Kidney epithelial cell (primary cell): ENCODE measurements at places on chromosomes 1 and 21. TPM values are rescaled to one million over a fixed set of nuclear protein-coding genes. Genes with fewer than 3 reads are reported as not detected.

PLA2G2D gene
- not detected in 2 replicates for total RNA-seq

FCMR gene
- 0.71 TPM in 1 of 2 replicates, not detected in the other for total RNA-seq

PLA2G2C gene
- not detected in 2 replicates for total RNA-seq

HPCAL4 gene
- total RNA-seq, result 0.27 and 0.84 TPM in 2 replicates

OR2L2 gene
- total RNA-seq, result not detected in 2 replicates

ANGPTL1 gene
- total RNA-seq, result not detected in 2 replicates

NTRK1 gene
- not detected in 2 replicates for total RNA-seq

WNT2B gene
- 1.3 and 1.6 TPM in 2 replicates for total RNA-seq

HAO2 gene
- not detected in 2 replicates for total RNA-seq

MAGI3 gene
- 3.7 and 6.7 TPM in 2 replicates for total RNA-seq

GRCh38 chr1:230268371-230269170 is 157.6 kb downstream of the PGBD5 start:
- peak; percentile 41 for DNase-seq

DNA sequence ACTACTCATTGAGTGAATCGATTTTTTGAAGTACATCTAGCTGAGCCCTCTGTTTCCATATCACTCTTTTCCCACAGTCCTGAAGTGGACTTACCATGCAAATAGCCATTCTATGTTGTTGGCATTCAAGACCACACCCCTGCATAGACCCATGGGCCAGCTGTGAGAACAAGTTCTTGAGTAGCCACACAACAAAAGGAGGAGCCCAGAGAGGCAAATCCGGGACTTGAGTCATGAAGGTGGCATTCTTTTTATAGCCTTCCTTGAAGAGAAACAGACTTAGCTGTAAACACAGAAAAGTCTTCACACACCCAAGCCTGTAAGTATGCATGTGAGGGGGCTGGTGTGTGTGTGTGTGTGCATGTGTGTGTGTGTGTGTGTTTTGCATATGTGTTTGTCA is 13.8 kb upstream of the SPRR5 start:
- DNase-seq, result no peak

GRCh38 chr1:228016653-228017355 is 10.0 kb downstream of the WNT3A start:
- DNase-seq, result no peak

- no peak for DNase-seq
These were observed 61.1 kb downstream of the GADD45A start for GRCh38 chr1:67745875-67746698.

DNA sequence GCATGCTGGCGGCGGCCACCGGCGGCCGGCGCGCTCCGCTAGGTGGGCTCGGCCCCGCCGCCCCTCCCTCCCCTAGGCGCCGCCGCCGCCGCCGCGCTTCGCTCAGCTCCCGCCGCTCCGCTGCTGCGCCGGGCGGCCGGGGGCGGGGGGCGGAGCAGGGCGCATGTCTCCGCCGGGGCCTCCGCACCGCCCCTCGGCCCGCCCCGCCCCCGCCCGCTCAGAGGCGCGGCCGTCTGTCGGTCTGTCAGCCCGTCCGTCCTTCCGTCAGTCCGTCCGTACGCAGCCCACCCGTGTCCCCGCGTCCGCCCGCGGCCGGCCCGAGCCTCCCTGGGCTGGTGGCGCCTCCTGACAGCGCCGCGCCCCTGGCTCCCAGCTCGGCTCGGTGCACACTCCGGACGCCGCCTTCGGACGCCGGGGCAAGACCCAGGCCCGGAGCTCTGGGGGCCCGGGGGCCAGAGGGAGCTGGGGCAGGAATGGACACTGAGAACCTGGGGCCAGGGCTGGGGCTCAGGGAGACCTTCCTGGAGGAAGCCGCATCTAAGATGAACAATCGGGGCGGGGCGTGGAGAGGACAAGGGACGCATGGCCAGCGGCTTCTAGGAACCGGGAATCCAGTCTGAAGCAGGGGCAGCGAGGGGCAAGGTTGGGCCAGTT is at the start of gene GPR153:
Gene GPR153 (minus strand): TSS at position 138 of the 654 bp plus-strand sequence. CDS start 6,193 bp downstream, outside the sequence.
- no peak for DNase-seq

DNA sequence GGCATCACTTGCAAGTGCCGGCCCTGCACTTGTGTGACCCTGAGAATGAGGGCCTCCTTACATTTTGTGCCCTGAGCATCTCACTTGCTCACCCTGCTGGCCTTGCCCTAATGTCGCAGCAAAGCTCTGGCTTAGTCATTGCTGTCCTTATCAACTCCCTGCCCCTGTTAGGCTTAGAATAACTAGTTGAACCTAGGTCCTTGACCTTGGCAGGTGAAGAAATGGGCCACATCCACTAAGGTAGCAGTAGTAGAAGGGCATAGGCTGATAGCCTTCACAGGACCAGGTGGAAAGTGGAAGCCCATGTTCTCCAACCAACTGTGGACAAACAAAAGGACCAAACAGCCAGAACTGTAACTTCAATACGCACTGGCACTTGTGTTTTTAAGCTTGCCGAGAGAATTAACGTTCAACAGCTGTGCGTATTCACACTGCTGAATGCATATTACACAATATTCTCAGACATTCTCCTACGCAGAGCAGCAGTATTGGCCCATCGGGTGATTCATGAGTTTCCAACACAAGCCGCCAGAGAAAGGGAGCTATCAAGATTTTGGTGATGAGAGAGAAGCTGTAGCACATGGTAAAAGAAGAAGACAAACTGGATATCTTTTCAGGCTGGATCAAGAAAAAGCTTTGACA is 27.7 kb upstream of the PTGFRN start:
- no peak for DNase-seq

DNA sequence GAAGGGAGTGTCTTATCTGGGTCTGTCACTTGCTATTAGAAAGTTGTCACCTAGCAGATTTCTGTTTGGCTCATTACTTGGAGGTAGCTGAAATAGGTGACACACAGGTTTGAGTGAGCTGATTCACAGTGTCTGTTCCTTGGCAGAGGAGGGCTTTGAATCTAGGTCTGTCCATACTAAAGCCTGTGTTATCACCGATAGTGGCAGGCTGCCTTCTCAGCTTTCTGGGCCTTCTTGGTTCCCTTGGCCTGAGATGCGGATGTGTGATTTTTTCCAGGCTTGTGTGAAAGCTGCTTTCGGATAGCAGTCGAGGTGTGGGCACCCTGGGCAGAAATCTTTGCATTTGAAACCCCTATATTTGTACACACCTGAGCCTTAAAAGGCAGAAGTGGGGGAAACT is 73.9 kb downstream of the ACTL8 start:
- DNase-seq, result no peak

DNA sequence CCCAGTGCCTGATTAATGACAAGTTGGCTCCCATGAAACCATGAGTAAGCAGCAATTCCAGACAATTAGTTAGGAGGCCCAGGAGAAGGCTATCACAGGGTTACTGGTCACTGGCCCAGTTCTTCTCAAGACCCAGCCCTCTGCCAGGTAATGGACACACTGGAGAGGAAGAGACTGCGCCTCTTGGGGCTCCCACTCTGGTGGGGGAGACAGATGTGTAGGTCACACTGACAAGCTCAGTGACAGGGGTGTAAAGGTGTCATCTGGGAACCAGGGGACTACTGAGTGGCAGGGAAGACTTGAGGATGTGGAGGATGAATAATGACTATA is 4.9 kb downstream of the HPCA start:
- no peak for DNase-seq

DNA sequence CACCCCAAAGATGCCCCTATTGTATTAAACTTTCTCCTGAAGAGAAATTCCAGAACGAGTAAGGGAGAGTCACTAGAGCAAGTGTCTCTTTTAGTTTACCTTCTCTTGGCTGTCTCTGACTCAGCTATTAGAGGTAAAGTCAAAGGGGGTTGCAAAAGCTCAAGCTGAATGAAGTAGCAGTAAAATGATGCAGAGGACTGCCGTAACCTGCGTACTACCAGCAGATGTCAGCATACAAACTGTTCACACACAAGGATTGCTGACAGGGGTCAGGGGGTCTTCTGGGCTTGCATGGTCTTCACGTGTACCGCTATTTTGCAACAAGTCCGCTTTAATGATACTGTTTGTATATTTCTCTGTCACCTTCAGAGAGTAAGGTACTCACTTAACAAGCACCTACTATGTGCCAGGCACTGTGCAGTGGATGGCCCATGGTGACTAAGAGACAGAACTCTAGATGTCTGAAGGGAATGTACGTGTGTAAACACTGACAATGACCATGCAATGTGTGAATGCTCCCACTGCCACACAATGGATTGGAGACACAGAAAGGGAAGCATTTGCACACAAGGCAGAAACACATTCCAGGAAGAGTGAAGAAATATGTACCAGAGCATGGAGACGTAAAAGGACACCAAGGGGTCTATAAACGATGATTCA is 34.9 kb downstream of the CHML start:
- DNase-seq, result no peak

DNA sequence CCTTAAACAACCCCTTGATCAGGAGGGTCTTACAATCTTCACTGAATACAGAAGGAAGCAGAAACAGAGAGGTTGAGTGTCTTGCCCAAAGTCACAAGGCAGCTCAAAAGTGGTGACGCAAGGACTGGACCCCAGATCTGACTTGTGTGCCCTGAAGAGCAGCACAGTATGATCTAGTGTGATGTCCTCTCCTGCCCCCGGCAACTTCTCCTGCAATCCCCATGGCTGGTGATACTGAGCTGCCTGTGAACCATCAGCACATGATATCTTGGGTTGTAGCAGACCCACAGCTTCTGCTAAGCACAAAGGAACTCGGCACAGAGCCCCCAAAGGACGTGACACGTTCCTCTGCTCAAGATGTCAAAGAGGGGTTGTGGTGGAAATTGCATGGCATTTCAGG is 51.2 kb upstream of the EDN2 start:
- no peak for DNase-seq

GRCh38 chr1:209626346-209627026 is 25.7 kb downstream of the LAMB3 start:
- DNase-seq, result no peak

GRCh38 chr1:115829023-115829674 is 11.8 kb downstream of the NHLH2 start:
- peak; percentile 62 for DNase-seq

- no peak for DNase-seq
These were observed 3.2 kb downstream of the CCN1 start for GRCh38 chr1:85583611-85584263.

DNA sequence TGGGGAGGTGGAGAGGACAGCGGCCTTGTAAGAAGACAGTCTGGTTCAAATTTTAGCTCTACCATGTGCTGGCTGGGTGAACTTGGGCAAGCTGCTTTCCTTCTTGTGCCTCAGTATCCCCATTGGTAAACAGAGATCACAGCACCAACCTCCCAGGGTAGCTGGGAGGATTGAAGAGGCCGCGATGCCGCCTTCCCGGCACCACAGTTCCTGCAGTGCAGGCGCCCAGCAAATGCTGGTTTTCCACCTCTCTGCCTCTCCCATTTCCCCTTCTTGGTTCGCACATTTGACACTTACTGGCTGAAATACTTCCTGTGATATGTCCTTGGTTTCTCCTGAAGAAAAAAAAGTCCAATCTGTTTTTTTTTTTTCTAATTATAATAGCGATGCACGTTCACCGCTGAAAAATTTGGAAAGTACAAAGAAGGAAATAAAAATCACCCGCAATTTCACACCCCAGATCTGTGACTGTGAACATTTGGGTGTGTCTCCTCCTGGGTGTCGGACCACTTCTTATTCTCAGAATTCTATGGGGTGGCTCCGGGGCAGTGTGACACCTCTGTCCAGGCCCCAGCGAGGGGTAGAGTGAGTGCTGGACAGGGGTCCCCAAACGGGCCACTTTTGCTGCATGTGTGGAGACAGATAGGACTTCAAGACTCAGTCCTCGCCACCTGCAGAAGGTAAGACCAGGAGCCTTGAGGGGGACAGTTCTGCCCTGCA is 73.1 kb downstream of the RUNX3 start:
- no peak for DNase-seq

DNA sequence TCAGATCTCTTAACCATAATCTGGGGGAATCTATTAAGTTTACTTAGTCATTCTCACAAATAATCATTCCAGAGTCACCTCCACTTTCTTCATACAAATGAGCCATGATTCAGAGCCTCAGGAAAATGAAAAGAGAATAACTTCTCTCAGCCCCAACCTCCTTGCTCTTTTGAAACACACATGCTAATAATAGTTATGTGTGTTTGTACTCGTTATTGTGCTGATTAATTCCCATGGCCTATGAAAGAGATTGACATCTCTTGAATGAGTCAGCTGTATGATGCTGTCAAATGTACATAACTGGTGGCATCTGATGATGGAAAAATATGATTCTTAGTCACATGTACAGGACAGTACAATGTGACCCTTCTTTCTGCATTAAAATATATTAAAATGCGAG is 41.5 kb downstream of the DTL start:
- no peak for DNase-seq

- DNase-seq, result no peak
These were observed 129.9 kb upstream of the ZNF644 start for GRCh38 chr1:91151702-91152101.

- DNase-seq, result no peak
These were observed 17.6 kb downstream of the SEMA6C start for GRCh38 chr1:151128800-151129199.

- DNase-seq, result no peak
These were observed 157.8 kb downstream of the KCNT2 start for GRCh38 chr1:196450143-196451095.

DNA sequence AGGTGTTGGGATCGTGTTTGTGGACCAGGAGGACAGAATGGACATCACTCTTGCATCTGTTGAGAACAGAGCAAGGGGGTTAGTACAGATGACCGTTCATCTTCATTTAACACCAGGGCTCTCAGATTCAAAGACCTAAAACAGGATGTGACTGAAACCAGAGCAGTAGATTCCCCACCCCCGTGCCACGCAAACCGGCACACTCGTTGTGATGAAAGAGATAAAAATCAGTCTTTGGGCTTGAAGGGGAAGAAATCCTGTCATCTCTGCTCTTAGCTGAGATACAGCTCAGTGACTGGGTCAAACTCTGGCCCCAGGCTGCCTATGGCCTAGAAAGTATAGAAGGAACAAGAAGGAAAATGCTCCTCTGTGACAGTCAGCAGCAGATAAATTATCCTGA is 146.2 kb upstream of the KRTAP19-8 start:
- DNase-seq, result no peak

- peak; percentile 37 for DNase-seq
These were observed 36.5 kb upstream of the CD5L start for GRCh38 chr1:157878059-157878458.

GRCh38 chr1:67314696-67315095 is 7.0 kb downstream of the IL12RB2 start:
- no peak for DNase-seq

DNA sequence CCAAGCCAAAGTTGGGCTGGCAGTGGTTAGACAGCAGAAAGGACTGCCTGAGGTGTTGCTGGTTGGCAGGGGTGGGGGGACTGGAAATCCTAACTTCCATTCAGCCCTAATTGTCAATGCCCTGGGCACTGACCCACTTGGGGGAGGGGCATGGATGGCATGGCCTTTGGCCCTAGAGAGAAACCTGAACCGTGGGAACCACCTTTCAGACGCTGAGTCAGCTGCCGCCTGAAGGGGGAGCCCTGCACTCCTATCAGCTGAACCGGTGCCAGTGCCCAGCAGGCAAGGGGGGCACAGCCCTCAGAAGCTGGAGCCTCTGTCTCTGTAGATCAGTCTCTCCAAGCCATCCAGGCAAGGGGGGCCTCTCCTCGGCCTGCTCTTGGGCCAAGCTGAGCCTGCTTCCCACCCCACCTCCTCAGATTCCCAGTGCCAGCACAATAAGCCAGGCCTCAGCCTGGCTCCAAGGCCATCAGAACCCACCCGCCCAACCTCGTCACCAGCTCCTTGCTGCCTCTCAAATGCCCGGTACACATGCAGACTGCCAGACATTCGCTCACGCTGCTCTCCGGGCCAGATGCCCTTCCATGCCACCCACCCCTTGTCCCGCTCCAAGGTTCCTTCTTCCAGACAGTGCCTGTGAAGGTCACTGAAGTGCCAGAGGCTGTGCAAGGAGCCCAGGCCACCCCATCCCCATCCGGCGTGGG is 11.6 kb downstream of the TINAGL1 start:
- DNase-seq, result no peak
